Left hindlimb (tissue), 1 donor: ENCODE measurements at places on chromosomes 1 and 21.
A peak's percentile ranks its signal among the peaks of the same experiment; 100 is the strongest.

GRCh38 chr1:168767894-168768584 is 39.0 kb upstream of the DPT start:
- DNase-seq, result peak; percentile 83

- peak; percentile 59 for DNase-seq
Observed at GRCh38 chr1:22250724-22251123, 107.8 kb upstream of the WNT4 start.

- no peak for DNase-seq
Observed at GRCh38 chr1:42335809-42336518, 929 bp upstream of the FOXJ3 start.

DNA sequence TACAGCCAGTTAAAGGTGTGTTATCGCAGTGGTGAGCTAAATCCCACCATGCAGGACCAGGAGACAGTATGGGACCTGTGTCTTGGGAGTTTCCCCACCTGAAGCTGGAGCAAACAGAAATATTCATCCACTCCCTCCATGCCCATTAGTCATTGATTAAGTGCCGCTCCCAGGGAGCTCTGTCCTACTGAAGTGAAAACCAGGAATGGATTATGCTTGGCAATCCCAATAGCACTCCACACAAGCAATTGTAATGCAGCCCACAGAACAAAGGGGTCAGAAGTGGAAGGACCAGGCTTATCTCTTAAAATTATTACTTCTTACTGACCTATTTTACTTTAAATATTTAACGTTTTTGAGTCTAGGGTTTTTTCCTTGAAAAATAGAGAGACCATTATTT is 1005.4 kb downstream of the ADGRL2 start:
- DNase-seq, result no peak

GRCh38 chr1:246537441-246537840 is 28.6 kb downstream of the TFB2M start:
- no peak for DNase-seq

DNA sequence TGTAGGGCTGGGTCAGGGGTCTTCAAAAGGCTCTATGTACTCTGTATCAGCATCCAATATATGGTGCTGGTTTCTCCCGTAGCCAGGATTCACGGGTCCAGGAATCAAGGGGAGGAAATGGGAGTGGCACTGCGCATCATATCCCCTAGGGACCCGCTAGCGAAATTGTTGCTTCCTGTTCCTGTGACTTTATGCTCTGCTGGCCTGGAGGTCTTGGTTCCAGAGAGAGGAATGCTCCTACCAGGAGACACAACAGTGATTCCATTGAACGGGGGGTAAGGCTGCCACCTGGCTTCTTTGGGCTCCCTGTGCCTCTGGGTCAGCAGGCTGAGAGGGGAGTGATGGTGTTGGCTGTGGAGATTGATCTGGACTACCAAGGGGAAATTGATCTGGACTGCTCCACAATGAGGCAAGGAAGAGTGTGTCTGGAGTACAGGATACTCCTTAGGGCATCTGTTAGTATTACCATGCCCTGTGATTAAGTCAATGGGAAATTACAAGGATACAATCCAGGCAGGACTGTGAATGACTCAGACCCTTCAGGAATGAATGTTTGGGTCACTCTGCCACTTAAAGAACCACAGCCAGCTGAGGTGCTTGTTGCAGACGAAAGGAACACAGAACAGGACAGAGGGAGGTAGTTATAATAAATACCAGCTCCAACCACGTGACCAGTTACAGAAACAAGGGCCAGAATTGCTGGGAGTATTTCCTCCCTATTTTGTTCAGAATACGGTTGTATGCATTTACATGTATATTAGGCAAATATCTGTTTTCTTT is 10.2 kb downstream of the SPSB1 start:
- DNase-seq, result no peak

- no peak for DNase-seq
Observed at GRCh38 chr1:26160527-26161414, 1.9 kb downstream of the FAM110D start.

GRCh38 chr1:44061857-44062256 is 30.6 kb upstream of the SLC6A9 start:
- DNase-seq, result no peak

GRCh38 chr1:78070758-78071157 is 25.0 kb downstream of the GIPC2 start:
- no peak for DNase-seq

DNA sequence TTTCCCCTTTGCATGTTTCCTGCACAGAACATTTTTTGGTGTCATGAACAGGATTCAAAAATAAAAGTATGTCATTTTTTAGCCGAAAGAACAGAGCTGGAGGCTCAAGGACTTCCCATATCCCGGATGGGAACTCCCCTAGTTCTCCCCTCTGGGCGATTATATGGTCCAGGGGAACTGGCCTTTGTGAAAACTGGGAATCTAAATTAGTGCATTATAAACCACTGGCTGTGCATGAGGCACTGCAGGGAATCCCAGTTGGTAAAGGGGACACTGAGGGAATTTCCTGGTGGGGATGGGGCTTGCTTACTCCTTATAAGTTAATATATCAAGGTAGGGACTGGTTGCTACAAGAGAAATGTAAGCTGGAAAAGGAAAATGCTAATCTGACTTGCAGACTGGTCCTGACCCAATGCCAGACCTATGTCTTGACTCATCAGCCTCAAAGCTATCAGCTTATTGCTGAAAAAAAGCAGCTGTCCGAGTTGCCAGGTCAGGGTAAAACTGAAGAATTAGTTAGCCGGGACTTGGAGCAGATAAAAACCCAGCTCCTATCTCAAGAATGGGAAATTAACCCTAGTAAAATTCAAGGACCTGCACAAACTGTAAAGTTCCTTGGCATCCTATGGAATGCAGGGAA is 122.6 kb downstream of the FCRL5 start:
- no peak for DNase-seq

GRCh38 chr1:107829036-107829770 is 135.8 kb downstream of the VAV3 start:
- no peak for DNase-seq

GRCh38 chr1:74517599-74518051 is 5.2 kb upstream of the LRRC53 start:
- no peak for DNase-seq

DNA sequence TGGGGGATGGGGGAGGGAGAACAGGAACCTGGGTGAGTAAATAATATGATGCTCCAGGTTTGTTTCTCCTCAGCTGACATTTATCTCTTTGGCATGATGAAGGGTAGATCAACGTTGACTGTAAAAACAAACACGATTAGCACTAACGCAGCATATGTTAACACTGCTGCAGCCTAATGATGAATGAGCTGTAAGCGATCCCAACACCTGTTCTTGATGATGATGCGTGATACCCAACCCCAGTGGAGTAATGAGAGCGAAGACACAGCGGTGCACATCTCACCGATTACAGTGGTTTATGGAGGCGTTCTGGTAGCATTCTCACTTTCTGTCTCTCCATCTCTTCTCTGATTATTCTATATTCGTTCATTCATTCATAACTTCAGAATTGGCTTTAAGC is 640.4 kb downstream of the USP25 start:
- DNase-seq, result no peak

GRCh38 chr1:200866521-200866920 is 6.3 kb upstream of the GPR25 start:
- DNase-seq, result no peak

- no peak for DNase-seq
Observed at GRCh38 chr1:101317590-101317989, 80.8 kb downstream of the S1PR1 start.

GRCh38 chr1:145858238-145858900 is 512 bp downstream of the PIAS3 start:
- no peak for DNase-seq

DNA sequence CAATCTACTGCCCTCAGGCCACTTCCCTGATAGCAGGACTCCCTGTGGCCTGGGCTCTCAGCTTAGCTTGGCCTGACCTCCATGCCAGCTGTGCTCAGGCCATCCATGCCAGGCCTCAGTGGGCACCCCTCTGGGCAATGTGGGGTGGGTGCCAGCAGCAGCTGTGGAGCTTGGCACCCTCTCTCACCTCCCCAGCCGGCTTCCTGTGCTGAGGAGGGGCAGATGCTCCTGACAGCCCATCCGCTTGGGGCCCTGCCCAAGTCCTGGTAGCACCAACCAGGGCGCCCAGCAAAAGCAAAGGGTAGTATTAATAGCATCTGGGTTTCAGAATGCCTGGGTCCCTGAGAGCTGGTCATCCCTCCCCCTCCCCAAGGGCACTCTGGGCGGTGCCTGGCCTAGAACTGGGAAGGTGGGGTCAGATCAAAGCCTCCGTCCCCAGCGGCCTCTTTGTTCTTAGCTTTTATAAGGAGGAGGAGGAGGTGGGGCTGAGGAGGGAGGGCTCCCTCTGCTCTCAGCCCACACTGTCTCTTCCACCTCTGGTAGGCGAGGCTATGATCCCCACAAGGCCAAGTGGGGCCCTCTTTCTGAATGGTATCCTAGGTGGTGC is 6.1 kb downstream of the EFNA4 start:
- no peak for DNase-seq

DNA sequence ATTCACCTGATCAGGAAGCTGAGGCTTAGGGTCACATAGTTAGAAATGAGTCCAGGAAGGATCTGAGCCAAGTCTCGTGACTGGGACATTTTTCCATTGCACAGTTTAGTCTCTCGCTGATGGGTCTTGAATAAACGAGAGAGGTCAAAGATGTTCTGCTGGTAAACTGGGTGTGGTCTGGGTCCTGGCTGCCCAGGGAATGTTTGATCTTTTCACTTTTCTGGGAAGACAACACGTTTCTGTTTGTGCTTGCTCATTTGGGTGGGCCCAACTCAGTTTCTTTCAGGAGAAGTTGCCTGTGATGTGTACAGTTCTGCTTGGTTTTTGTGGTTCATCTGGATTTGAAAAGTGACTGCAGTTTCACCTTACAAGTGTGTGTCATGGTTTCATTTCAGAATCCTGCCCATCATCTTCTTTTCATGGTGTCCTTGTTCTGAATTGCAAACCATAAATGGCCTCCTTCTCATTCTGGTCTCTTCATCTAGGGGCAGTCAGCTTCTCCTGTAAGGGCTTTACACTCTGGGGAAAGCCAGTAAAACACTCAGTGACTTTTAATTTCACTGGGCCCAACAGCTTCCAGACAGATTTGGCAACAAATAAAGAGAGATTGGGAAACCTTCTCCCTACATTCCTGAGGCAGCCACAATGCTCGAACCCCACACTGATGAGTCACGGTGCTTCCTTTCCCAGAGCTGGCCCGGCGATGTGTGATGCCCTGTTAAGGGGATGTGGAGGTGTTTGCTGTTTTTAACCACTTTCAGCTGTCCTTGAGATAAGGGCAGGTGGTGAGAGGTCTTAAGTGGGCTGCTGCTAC is 7.2 kb upstream of the TACSTD2 start:
- DNase-seq, result no peak

GRCh38 chr1:197393105-197393504 is 125.1 kb downstream of the CRB1 start:
- no peak for DNase-seq

DNA sequence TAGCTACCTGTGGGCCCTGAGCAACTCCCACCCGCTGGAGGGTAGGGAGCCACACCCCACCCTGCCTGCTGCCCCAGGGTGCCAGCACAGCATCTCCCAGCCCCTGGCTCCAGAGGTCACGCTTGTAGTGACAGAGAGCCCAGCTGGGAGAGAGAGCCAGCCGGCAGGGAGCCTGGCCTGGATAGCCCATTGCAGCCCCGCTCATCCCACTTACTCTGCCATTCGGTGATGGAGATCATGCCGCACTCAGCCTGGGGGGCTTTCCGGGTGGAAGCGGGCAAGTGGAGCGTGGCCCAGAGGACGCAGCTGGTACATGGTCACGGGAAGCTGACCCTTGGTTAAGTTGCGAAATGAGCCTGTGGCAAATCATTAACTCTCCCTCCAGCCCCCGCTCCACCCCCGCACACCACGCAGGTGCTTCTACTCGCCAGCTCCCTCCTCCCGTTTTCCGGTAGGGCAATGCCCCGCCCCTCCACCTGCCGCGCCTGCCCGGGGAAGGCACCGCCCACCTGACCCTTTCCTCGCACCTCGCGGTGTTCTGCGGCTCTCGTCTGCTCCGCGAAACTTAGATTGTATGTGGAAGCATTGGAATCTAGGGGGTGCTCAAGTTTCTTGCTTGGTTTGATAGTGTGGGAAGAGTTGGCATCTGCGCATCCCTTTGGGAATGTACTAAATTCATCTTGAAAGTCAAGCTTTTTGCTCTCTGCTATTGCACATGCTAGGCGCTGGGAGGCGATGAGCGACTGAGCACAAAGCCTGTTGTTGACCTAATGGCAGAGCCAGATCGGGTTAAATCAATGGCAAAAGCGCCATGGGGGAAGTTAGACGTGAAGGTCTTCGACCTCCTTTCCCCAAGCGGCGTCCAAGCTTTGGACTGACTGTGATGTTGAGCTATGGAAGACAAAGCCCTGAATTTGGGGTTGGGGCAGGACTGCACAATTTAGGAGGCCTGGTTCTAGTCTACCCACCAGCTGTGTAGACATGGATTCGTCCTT is at the start of gene GOLT1A:
TSS of gene GOLT1A (minus strand) at position 321 of the 995 bp plus-strand sequence. CDS start at position 239, 82 bp downstream.
- DNase-seq, result peak; percentile 59

DNA sequence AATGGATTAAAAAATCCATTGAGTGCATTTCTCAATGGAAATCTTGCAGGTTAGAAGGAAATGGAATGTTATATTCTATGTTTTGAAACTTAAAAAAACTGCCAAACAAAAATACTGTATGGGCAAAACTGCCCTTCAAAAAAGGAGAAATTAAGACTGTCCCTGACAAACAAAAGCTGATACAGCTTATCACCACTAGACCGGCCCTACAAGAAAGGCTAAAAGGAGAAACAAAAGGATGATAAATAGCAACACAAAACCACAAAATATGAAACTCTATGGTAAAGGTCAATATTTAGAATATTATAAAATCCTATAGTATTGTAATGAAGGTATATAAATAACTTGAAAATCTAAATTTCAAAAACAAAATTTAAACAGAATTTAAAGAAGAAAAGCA is 60.0 kb downstream of the SLC25A24 start:
- no peak for DNase-seq

- no peak for DNase-seq
Observed at GRCh38 chr1:79040424-79041082, 34.0 kb upstream of the ADGRL4 start.

GRCh38 chr1:15758343-15758931 is at the start of gene FBLIM1:
TSS of gene FBLIM1 (plus strand) at chr1:15758795. CDS start at chr1:15764984, 6,189 bp downstream.
- no peak for DNase-seq

GRCh38 chr1:10962483-10962882 is 50.0 kb upstream of the TARDBP start:
- DNase-seq, result no peak

DNA sequence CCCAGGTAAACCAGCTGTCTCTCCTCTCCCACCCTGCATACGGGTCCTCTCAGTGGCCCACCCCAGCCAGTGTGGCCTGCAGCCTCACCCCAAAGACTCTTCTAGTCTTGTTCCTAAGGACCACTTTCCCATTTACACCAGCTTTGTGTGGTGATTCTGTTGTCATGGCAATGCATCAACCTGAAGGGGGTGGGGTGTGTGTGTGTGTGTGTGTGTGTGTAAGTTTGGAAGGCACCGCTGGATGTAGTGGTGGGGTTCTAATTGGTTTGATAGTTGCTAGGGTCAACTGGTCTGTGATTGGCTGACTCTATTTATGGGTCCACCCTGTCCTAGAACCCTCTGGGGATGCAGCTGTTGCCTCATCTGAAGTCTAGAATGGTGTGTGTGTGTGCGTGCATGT is 4.7 kb upstream of the CDK18 start:
- no peak for DNase-seq
